ENCODE measurements at places on chromosomes 3 and 15.

DNA sequence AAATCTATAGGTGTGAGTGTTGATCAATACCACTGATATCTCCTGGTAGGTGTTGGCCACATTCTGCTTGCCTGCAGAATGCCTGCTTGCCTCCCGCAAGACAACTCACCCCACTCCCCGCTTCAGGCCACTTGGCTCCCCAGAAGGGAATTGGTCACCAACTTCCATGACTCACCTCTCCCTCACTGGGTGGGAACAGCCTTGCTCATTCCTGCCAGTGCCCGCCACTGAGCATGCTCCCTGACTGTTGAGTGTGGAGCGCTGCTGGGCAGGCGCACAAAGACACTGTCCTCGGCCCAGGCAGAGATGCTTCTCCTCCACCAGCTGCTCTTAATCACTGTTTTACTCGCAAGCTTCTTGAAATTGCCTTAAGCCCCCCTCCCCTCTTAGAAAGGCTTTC is 57.3 kb upstream of the PPP2R3A start:
- DNase-seq, result no peak

GRCh38 chr15:77071305-77072223 is 655 bp upstream of the TSPAN3 start:
- no peak for DNase-seq

GRCh38 chr3:144496141-144496835 is 524.7 kb downstream of the DIPK2A start:
- no peak for DNase-seq

DNA sequence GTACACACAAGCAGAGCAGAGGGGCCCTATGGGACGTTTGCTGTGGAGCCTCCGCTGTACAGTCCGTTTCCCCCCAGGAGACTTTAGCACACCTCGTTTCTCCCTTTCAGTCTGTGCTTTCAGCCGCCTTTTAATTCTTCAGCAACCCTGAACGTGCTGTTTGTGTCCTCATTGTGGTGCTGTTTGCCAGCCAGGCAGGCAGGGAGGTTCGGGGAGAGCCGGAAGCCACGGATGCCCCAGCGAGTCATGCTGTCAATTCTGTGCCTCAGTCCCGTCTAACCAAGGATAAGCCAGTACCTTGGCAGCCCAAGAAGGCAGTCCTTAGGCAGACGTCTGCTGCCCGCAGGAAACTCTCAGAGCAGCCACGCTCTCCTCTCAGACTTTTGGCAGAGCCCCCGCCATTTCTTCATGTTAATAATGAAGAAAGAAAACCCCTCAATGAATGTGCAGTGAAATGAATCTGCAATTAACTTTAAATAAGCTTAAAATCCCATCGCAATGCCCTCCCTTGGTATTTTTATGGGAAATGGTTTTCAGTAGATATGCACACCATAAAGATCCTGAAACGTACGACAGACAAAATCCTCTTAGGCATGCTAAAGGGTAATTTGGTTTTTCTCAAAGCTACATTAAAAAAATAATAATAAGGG is 158.6 kb downstream of the UACA start:
- DNase-seq, result no peak

DNA sequence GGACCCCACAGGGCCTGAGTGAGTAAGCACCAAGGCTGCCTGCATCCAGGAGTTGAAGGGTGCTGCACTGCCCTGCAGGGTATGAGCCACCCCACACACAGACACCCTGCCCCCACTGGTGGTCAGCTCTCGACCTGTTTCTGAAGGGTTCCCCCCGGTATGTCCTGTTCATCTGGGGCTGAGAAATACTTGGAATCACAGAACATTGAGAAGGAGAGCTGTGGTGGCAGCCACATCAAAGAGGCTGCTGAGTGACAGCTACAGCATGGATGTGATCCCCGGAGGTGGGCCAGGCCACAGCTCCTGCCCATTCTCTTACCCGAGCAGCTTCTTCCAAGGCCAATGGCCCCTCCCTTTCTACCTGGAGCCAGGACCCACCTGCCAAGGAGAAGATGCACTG is 66.4 kb upstream of the PLXNA1 start:
- DNase-seq, result no peak

- DNase-seq, result no peak
These were observed 46.4 kb downstream of the DNASE1L3 start for GRCh38 chr3:58164199-58164879.

DNA sequence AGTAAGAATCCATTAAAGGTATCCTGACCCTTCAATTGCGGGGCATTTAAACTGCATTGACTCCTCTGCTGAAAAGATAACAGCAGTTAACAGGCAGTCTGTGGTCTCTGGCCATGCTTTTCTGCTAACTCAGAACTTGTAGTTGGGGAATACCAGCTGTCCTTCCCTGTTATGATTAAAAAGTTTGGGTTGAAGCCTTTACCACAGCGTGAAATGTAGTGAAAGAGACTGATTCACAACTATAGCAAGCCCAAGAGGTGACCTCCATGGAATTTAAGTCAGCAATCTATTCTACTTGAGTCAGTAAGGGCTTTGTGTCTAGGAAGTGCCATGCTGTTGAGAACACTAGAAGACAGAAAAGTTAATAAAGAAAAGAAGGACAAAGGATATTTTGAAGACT is 1037.3 kb downstream of the SI start:
- DNase-seq, result no peak

GRCh38 chr3:129384594-129385323 is 43.7 kb downstream of the EFCAB12 start:
- DNase-seq, result no peak

DNA sequence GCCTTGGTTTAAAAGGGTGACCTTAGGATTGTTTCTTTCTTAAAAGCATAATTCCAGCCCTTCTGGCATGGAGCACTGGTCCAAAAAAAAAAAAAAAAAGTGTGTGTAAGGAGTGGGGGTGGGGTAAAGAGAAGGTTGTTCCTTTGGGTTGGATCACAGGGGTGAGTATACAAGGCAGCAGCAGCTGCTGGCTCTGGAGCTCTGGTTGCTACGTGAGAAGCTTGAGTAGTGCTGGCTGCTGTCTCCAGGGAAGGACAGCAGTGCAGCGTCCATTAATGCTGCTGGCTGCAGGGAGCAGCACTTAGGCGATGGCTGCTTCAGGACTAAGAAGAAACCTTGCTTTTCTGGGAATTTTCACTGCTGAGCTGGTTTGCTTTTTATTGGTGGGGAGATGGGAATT is 2.3 kb downstream of the SETD5 start:
- no peak for DNase-seq

GRCh38 chr3:52005571-52005986 is 9.9 kb upstream of the RPL29 start:
- DNase-seq, result no peak

GRCh38 chr3:58639001-58639400 is 27.6 kb downstream of the FAM3D start:
- no peak for DNase-seq
